Forelimb muscle (tissue), 1 donor: ENCODE measurements at places on chromosomes 5 and 9.

GRCh38 chr5:169651526-169651925, 14.5 kb downstream of the DOCK2 start:
- no peak for DNase-seq

DNA sequence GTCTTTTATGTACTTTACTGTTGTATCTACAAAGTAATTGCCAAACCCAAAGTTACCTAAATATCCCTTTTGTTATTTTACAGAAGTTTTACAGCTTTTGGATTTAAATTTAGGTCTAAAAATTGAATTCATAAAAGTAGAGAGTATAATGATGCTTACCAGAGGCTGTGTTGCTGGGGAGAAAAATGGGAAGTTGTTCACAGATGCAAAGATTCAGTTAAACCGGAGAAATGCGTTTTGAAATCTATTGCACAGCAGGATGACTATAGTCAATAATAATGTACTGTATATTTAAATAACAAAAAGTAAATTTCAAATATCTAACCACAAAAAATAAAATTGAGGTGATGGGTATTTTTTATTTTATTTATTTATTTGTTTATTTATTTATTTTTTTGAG, 2.6 kb upstream of the ANKRD18A start:
- no peak for DNase-seq

DNA sequence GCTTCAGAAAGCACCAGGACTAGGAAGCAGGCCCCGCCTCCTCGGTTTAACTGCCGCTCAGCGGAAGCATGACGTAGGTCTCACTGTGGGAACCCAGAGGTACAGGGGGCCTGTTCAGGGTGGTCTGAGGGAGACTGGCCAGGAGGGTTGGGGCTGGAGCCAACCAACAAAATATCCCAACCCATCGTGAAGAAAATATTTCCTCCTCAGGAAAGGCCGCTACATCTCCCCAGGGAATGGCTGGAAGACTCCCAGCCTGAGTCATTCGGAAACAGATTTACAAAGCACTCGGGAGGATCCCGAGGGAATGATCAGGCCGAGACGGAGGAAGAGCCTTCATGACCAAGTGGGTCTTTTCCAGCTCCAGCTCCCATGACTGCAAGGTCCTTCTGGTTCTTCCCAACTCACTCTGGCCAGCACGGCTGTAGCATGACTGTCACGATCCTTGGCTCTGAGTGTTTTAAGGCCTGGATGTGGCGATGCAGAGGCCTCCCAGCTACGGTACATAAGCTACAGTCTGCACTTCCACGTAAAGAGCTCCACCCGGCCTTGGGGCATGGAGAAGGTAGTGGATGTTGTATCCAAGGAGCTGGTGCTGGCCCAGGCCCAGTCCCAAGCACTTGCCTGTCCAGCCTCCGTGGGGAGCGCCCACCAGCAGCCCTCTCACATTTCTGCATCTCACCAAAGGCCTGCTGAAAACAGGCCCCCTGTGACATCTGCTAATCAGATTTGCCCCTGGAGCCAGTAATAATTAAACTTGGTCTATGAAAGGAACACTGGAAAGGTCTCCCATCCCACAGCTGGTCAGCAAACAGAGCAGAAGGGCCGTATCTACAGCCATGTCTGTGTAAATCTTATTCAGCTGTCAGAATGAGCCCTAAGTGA, 100.6 kb downstream of the LHFPL2 start:
- DNase-seq, result peak; percentile 97

DNA sequence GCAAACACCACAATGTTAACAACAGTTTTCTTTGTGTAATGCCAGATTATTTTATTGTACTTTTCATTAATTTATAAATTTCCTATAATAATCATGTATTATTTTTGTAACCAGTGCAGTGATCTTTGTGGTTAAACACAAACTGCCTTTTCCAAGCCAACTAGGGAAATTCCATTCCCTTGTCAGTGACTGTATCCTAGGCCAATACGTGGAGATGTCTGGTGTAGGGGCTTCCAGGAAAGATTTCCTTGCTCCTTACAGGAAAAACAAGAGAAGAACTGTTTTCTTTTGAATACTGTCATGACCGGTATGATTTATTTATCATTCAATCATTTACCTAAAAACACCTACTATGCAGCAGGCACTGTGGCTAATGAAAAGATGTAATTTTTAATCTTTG, 31.4 kb downstream of the FANCC start:
- no peak for DNase-seq

DNA sequence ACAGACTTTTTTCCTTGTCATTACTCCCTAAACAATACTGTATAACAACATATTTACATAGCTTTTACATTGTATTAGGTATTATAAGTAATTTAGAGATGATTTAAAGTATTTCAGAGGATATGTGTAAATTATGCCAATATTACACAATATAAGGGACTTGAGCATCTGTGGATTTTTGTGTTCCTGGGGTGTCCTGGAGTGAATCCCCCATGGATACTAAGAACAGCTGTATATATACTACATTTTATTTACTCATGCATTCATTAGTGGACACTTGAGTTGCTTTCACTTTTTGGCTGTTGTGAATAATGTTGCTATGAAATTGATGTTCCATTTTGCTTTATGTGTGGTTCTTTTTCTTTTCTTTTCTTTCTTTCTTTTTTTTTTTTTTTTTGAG, 348.8 kb downstream of the SH3GL2 start:
- no peak for DNase-seq

GRCh38 chr5:52605317-52606313, 182.1 kb upstream of the ITGA1 start:
- no peak for DNase-seq
